ENCODE measurements at places on chromosomes 5 and 9.

DNA sequence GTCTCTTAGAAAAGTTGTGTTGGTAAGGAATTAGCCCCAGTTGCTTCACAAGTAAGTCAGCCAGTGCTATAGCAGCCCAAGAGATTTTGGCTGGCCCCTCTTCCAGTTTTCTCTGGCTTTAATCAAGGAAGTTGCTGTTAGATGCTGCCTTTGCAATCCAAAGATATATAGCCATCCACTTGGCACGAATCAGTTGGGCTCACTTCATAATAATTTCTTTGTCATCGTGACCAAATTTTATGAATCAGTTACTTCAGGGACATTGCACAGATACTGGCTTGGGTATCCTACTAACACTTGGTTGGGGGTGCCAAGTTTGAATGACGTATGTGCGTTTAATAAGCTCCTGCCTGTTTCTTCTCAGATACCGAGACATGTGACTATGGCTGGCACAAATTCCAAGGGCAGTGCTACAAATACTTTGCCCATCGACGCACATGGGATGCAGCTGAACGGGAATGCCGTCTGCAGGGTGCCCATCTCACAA is 81.5 kb downstream of the VCAN start:
- DNase-seq = no peak

DNA sequence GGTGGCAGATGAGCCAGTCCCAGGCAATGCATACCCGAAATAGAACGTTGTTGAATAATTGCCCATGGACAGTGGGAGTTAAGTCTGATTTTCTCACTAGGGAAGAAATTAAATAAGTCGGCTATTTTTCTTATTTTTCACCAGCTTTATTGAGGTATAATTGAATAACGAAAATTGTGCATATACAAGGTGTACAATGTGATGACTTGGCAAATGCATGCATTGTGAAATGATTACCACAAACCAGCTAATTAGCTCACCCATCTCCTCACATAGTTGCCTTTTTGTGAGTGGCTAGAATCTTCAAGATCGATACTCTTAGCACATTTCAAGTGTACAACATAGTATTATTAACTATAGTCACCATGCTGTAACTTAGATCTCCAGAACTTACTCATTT is 249.6 kb downstream of the ROR2 start:
- DNase-seq = no peak

GRCh38 chr5:142520885-142521284 is 165.0 kb downstream of the FGF1 start:
- no peak for DNase-seq

DNA sequence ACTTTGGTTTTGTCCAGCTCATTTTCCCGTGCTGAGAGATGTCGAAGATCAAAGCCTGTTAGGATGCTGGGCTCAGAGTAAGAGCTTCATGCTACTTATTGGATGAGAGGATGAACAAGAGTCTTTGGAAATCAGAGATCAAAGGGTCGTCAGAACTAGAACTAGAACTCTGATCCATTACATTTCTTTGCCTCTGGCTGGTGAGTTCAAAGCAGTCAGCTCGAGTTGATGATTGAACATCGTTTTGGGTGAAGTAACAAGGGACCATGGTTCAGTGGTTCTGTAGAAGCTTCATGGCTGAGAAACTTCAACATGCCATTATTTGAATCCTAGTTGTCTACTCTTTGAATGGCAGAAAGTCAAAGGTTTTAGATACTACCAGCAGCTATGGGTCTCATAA is 320.3 kb downstream of the ARHGEF28 start:
- no peak for DNase-seq

GRCh38 chr5:94082405-94082804 is 341.0 kb upstream of the POU5F2 start:
- no peak for DNase-seq

- DNase-seq = no peak
Measured at GRCh38 chr9:33893861-33894260, 76.9 kb downstream of the UBE2R2 start.

DNA sequence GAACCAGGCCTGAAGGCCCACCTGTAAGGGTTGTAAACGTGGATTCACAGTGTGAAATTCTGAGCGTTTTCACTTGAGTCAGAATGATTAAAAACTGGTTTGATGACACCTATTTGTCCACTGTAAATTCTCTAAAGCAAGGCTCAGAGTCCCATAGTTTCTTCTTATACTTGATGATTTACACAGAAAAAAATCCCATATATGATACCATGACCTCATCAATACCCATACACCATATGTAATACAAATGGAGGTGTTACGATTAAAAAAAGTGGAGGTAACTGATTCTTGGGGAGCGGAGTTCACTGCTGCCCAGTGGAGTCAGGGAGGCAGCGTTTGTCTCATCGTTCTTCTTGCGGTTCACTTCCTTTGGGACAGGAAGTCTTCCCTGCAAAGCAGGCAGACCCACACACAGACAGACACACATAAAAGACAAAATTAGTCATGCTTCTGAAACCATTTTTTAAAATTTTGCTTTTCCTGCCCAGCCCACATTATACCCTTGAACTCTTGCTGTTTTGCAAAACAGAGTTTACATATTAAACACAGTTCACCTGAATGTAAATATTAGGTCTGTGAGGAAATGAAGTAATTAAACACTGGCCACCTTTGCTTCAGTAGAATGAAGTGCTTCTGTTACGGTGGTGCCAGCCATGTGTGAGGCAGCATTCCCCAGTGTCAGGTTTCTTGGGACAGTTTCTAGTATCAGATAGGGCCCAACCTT is 26.2 kb downstream of the NREP start:
- DNase-seq = no peak

GRCh38 chr9:109652112-109652511 is 127.9 kb upstream of the PALM2AKAP2 start:
- DNase-seq = no peak

DNA sequence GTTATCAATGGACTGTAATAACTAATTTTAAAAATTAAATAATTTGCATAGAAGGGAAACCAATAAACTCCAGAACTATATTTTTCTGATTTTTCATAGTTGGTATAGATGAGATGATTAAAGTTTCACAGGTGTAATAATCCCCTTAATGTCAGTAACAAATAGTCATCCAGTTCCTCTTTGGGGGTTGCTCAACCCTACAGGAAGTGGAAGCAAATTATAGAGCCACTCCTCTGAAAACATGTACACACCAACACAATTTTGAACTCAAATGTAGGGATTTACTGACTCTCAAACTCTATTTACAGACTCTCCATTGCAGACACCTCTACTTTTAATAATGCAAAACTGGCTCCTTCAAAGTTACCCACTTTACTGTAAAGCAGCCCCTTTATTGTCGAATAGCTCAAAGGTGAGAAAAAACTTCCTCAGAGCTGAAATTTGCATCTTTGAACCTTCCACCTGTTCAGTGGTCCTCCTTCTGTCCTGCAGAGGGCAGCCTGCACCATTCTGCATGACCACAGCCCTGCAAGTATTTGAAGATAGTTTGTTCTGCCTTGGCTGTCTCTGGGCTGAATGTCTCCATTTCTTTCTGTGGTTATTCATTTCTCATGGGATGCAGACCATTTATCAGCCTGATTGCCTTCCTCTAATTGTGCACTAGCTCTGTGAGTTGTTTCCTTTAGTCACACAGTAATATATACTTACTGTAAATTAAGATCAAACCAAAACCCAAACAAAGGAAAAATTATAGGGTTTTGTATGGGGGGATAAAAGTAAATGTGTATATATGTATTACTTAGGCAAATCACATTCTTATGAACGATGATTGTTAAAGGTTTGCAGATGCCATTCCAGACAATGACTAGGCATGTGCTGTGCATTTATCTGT is 383.2 kb upstream of the SGCD start:
- peak; percentile 53 for DNase-seq

DNA sequence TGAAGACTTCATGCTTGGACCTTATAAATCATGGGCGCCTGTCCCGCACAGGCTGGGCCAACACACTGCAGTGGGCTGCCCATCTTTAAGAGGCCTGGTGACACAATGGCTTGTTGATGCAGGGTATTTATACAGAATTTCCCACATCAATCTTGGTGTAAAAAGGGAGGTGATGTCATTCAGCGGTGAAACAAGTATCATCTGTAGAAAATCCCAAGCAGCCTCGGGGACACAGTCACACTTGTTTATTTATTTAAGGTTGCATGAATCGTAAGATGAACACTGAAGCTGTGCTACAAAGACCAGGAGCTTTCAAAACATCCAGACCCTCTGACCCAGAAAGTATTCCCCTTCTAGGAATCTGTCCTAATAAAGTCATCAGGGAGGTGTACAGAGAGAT is 40.5 kb downstream of the SMIM23 start:
- DNase-seq = no peak

GRCh38 chr5:22683050-22683449 is 170.1 kb downstream of the CDH12 start:
- no peak for DNase-seq

DNA sequence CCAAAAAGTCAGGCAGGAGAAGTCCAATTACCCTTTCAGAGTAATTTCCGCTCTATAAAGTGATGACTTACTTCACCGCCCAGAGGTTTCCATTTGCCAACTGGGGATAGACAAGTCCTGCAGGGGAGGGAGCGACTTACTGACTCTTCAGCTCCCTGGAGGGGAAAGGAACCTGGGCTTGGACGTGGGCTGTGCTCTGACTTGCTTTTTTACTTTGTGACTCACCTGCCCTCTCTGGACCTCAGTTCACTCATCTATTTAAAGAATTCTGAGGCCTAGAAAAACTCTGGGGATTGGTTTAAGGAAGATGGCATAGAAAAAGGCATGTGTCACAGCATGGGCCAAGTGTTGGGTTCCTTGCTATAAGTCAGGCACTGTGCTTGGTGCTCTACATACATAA is 180.4 kb upstream of the TRIM32 start:
- no peak for DNase-seq

- no peak for DNase-seq
Measured at GRCh38 chr9:34686231-34686630, 4.8 kb downstream of the CCL19 start.

DNA sequence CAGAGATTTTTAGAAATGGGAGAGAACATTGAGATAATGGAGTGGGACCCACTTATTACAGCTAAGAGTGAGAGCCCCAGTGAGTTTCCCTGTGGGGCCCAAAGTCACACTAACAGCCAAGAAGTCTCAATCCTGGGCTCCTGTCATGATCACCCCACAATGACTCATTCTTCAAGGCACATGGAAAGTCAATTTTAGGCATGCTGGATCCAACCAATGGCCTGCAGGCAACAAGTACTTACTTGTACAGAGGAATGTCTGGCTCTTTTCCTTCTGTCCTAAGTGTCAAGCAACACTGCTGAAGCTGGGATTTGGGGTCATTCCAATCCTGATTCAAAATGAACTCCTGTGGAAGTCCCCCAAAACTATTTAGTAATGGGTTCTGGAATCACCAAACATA is 123.1 kb downstream of the DROSHA start:
- DNase-seq = peak; percentile 19

- DNase-seq = peak; percentile 49
Measured at GRCh38 chr5:170809551-170809950, 26.0 kb downstream of the GABRP start.

DNA sequence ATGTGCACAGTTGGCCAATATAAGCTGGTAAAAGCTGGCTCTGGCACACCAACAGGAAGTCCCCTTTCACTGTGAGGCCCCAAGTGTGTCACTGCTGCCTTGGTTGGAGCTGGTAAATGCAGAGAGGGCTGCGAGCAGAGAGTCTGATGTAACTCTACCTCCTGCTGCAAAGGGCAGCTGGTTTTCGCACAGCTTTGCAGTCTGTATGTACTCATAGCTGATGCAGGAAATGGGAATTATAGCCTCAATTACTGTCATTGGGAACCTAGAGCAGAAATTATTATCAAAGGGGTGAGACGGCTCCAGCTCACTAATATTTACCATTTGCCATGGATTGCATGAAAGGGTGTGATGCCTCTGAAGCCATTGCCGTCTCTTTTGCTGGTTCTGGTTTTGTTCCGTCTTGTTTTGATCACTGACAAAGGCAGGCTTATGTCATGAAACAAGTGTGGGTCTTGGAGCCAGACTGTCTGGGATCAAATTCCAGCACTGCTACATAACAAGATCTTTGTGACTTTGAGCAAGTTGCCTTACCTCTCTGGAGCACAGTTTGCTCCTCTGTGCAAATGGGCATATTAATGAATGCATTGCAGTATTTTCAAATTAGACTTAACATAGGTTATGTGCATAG is 124.3 kb upstream of the SLC25A48 start:
- DNase-seq = peak; percentile 70

- DNase-seq = peak; percentile 95
Measured at GRCh38 chr5:96781031-96781971, 26.4 kb downstream of the ERAP1 start.

DNA sequence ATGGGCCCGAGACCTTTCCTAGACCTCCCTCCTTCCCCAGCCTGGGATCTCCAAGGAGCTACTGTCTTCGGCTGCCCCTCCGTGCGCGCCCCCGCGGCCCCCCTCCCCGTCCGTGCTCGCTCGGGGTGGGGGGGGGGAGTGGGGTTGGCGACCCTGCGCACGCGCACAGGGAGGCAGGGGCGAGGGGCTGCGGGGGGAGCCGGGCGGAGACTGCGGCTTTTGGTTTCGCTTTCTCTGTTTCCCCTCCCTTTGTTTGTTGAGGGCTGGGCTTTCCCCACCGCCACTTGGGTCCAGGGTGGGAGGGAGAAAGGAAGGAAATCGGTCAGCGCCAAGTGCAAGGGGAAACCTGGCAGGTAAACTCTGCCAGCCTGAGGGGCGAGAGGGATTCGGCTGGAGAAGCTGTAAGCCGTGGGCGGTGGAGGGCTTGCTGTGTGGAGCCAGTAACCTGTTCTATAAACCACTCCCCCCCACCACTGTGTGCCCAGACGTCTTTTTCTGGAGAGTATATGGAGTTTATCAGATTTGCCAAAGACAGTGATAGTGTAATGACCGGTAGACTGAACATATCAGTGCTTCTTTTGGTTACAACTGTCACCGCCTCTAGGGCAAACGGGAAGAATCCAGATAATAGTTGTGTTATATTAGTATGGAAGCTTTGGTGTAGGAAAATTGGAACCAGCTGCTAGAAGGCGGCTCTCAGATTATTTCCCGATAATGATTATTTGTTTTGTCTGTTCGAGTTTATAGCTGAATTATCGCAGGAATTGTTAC is 684 bp downstream of the DNAJA1 start:
- DNase-seq = peak; percentile 74

DNA sequence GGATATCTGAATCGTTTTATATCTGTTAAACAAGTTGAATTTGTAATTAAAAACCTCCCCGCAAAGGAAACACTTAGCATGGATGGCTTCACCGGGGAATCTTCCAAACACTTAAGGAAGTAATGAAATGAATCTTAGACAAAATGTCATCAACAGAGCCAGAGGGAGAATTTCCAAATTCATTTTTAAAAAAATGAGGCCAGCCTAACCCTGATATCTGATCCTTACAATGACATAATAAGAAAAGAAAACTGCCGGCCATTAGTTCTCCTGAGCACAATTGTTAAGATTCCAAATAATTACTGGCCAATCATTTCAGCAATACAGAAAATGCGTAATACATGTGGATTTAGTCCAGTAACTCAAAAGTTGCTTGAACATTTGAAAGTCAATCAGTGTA is 6.1 kb upstream of the KIF12 start:
- DNase-seq = no peak

DNA sequence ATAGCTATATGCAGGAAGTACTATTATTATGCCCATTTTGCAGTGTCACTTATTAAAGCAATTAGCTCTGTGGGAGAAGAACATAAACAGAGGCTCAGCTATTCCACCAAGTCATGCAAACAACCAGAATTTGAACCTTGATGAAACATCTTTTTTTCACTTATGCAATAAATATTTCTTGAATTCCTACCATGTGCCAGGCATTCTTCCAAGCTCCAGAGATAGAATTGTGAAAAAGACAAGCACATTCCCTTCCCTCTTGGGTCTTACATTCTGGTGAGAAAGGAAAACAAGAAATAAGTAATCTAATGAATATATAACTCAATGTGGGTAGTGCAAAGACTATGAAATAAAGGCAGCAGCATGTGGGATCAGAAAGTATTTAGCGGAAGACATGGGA is 32.1 kb upstream of the ADRB2 start:
- DNase-seq = no peak

GRCh38 chr5:64384765-64385164 is 121.0 kb upstream of the RGS7BP start:
- DNase-seq = no peak

Measured in umbilical cord (tissue), 2 donors.